ENCODE measurements at places on chromosomes 4 and X.

DNA sequence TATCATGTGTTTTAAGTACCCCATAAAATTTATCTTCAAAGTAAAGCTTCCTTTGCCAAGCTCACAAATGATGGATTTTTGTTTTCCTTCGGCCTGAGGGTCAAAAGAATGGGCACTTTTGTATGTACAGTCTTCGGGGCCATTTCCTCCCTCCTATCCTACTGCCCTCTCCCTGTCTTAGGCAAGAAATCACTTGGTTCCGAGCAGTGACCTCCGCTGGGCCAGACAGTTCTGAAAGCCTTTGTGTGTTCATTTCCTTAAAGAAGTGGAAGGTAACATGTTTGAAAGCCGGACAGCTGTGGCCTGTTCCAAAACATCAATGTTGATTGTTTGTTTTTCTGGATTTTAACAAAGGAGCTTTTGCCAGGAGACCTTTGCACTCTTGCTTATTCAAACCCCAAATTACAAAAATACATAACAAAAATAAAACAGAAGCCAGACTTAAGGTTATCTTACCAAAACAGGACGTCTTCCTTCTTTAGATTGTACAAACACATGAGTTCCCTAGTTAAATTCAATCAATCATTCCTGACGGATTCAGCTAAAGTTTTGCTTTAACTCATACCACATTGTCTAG is 110.6 kb upstream of the LIMCH1 start:
- no peak for DNase-seq

- no peak for DNase-seq
Observed at GRCh38 chrX:132393485-132393884, 95.4 kb downstream of the MBNL3 start.

GRCh38 chr4:141810712-141811375 is 174.5 kb downstream of the IL15 start:
- DNase-seq = no peak

GRCh38 chr4:120352739-120353138 is 286.1 kb upstream of the MAD2L1 start:
- DNase-seq = no peak

GRCh38 chr4:108611365-108611764 is 9.0 kb upstream of the RPL34 start:
- DNase-seq = no peak

Measured in stimulated activated CD4-positive, alpha-beta T cell treated with anti-CD3 and anti-CD28 coated beads, Interleukin-15, amount 100 ng/mL, for 1 hour (primary cell).